Activated CD4-positive, alpha-beta T cell treated with anti-CD3 and anti-CD28 coated beads for 48 hours (primary cell): ENCODE measurements at places on chromosomes 6 and 20.

DNA sequence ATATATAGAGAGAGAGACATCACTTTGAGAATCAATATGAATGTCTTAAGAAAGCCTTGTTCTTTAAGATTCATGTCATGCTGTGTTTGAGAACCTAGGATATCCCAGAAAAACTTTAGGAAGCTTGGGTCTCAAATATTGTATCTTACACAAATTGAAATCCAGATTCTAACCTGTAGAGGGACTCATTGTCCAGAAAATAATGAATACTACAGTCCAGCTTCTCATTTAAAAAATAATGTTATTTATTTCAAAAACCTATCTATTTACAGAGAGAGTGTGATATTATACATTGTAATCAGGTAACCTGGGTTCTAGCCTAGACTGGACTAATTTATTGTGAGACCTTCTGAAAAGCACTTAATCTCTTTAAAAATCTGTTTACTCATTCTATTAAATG is 4.2 kb downstream of the RFX6 start:
- DNase-seq = no peak

DNA sequence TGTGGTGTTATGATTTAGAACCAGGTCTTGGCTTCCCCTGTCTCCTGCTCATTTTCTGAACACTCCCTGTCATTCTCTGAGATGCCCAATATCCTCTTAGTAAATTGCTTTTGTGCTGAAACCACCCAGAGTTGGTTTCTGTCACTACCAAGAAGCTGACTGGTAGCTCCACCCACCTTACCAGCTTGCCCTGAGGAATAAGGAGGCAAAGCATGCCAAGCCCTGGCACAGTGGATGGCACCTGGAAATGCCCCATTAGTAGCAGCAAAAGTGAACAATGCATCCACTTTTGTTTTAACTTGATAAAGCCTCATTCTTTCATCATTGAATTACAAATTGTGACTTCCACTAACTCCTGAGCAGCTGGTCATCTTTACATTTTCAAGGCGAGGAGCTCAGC is 157.7 kb downstream of the CDC5L start:
- DNase-seq = no peak

DNA sequence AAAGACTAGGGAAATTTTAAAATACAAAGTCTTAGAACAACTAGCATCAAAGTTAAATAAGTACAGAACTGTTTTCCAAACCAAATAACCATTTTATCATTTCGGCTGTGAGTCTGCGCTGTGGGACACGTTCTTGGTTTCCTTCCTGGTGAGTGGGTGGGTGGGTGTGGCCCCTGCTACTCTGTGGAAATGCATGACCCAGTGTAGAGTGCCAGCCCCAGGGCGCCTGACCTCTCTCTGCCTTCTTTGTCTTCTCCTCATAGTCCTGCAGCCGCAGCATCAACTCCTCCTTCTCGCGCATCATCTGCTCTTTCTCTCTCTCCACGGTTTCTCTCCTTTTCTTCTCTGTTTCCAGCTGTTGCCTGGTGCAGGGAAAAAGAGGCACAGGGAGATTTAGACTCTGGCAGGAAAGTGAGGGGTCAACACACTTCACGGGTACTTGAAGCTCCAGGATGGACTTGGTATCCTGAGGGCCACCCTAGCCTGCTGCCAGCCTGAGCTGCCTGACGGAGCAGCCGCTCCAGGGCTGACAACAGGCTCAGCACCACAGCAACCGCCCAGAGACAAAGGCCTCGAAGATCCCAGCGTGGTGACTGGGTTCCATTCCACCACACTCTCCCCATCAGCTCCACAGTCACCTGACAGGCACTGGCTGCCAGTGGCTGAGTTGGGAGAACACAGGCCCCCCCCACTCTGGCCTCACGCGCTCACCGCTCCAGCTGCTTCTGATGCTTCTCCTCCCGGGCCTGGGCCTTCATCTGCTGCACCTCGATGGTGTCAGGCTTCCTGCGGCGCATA is 48.4 kb downstream of the EZR start:
- no peak for DNase-seq

DNA sequence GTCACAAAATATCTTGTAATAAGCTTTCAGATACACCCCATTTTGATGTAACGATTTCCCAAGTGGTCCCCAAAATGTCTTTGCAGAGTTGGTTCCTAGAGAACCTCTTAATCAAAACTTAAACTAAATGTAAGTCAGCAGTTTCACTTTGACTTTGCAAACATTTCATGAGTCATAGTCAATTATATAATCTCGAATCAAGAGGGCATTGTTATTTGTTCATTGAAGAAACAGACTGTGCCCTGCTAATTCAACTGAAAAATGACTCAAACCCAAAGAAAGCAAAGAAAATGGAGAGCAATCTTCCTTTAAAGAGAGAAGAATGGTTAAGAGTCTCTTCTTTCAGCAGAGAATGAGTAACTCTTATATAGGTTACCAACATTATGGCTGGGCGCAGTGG is 58.3 kb downstream of the IPCEF1 start:
- no peak for DNase-seq

- DNase-seq = no peak
Observed at GRCh38 chr20:60352596-60352995, 394.4 kb downstream of the CDH26 start.

DNA sequence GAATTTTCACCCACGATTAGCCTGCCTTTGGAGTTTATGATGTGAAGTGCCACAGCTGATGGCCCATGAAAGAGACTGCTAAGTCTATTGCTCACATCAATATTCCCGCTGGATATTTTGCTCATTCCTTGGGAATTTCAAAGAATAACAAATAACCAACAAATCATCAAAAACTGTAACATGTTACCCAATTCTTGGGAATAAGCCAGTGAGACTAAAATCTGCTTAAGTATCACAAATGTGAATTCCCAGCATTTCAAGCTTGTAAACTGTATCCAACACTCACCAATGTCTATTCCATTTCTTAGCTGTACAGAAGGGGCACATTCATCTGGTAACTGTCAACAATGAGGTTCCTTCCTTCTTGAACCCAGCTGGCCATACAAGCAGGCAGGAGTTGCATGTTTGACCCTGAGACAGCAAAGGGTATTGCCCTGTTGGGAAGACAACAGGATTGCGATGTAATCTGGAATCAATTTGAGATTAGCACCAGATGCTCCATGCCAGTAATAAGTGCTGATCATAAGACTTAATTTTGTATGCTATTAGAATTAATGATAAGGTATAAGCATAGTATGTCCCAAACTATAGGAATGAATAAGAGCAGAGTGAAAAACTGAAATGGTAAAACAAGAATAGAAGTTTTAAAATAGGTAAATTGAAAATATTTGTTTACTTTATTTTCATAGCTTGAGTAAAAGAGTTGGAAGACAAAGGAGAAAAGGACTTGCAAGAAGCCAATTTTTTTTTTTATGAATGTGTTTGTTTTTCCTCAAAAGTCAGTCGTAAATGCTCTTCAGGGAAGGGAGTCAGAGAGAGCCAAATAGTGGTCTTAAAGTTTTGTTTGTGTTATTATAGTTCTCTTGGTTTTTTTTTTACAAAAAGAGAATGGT is 58.8 kb downstream of the RSPO3 start:
- DNase-seq = no peak

DNA sequence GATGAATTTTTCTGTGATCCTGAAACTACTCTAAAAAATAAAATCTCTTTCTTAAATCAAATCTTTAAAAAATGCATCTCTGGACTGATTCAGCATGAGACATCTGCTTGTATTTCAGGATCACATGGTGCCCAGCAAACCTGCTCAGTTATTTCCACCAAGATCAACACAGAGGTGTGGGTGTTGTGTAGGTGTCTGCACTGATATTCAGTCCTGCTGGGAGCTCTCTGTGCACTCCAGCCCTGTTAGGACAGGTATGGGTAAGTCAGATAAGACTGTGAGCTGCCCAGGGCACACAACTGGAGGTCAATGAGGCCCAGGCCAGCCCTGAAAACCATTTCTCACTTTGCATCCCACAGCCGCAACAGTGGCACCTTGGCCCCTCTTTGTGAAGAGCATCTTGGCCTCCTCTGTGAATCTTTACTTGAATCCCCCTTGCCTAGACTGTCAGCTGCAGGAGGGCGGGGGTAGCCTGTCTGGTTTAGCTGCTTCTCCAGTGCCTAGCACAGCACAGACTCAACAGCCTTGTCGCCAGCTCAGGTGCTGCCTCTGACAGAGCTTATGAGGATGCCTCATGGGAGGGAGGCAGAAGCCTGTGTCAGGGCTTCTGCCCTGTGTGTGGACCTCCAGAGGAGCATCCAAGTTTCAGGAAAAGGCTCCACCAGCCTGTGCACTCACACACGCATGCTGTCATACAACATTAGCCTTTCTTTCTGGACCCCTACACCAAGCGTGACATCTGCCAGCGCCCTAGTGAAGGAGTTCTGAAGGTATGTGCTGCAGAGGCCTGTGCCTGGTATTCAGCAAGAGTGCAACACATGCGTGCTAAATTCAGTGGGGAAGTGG is 187.6 kb upstream of the CST7 start:
- DNase-seq = no peak

GRCh38 chr20:8602389-8603116 is 466.3 kb upstream of the PLCB4 start:
- no peak for DNase-seq

- DNase-seq = peak; percentile 62
Observed at GRCh38 chr20:3092611-3093379, 8.3 kb upstream of the AVP start.

DNA sequence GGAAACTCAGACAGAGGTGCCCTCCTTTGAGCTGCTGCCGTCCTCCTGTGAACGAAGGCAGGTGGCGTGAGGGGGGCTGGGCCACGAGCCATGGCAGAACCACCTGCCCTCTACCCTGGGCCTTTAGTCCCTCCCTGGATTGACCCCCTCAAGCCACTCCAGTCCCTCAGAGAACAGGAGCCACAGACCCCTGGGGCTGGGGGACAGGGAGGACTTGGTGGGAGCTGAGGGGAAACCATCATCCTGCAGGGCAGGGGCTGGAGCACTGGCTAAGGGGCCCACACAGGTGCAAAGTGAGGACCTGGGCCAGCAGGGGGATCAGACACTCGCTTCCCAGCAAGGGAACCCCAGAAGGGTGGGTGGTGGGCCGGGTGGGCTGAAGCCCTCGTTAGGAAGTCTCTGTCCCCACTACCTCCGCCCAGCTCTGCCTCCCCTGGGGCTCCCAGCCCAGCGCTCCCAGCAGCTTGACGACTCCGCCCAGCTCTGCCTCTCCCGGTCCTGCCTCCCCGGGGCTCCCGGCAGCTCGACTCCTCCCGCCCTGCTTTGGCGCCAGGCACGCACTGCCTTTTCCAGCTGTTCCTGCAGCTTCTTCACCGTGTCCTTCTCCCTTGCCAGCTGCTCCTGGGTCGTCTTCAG is 44.4 kb downstream of the DSTN start:
- DNase-seq = no peak

DNA sequence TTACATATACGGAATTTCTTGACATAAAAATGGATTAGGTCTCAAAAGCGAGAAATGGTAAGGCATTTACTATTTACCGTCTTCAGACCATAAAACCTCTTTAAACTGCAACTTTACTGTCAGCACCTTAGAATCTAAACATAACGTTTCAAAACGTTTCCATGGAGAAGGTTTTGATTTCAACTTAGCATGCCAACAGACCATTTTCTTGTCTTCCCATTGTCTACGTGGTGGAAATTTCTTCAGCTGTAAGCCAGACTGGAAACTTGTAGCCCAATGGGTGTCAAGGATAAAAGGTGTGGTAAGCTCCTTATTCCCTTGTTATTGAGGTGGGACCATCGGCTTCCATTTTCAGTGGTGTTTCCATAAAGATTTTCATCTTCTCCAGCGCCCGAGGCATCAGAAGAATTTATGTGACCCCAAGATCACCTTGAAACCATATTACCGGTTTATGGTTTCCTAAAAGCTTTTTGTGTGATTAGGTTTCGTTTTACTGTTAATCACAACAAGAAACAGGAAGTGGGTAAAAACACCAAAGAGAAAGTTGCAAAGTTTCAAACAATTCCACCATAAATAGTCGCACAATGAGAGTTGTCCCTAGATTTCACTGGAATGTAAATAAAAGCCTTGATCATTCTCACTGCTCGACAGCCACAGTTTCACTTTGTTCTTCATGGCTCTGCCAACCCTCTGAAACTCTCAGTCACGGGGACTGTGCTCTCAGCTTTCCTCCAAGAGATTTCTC is 63.0 kb upstream of the CD2AP start:
- no peak for DNase-seq

DNA sequence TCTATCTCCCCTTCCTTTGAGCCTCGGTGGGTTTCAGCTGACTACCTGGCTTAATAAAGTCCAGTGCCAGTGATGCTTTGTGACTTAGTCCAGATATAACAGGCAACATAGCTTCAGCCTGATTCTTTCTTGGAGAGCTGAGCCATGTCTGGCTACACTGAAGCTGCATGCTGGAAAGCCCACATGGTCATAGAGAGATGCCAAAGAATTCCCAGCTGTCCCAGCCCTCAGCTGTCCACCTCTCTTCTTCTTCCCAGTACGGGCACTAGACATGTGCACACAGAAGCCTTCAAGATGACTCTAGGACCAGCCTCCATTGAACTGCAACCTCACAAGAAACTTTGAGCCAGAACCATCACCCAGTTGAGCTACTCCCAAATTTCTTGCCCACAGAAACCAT is 154.1 kb upstream of the MYLIP start:
- no peak for DNase-seq

GRCh38 chr20:24157213-24157612 is 168.6 kb upstream of the GGTLC1 start:
- no peak for DNase-seq

GRCh38 chr6:168794491-168794890 is 353.5 kb downstream of the SMOC2 start:
- no peak for DNase-seq

GRCh38 chr6:22112461-22112860 is 184.4 kb downstream of the PRL start:
- no peak for DNase-seq

- DNase-seq = no peak
Observed at GRCh38 chr6:111530218-111530617, 47.2 kb upstream of the REV3L start.

DNA sequence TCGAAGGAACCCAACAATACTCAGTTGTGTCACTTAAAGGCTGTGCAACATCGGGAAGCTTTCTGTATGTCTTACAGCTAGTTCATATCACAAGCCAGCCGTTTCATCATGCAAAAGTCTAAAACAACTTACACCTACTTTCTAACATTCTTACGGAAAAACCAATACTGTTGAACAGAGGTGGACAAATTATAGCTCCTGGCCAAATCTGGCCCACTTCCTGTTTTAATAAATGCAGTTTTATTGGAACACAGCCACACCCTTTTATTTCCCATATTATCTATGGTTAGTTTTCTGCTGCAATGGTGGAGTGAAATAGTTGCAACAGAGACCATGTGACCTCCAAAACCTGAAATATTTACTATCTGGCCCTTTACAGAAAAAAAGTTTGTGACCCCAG is 46.6 kb downstream of the MYB start:
- DNase-seq = no peak

- no peak for DNase-seq
Observed at GRCh38 chr6:139349464-139350020, 24.9 kb downstream of the CITED2 start.

DNA sequence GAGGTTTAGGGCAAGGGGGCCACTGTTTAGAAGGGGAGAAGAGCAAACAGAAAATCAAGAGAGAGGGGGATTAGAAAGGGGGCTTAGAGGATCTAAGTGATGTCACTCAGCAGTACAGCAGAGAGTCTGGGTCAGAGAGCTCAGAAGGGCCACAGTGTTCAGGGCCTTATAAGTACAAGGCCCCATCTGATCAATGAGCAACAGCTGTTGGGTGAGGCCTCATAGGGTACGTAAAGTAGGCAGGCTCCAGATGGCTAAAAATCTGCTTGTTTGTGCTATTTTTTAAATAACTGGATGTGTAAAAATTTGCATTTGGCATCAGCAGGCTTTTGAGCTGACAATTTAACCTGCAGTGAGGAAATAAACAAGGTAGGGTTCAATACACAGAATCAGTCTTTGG is 149.8 kb downstream of the SH3BGRL2 start:
- no peak for DNase-seq
